Stimulated activated CD4-positive, alpha-beta T cell treated with anti-CD3 and anti-CD28 coated beads, Interleukin-15, amount 100 ng/mL, for 24 hours (primary cell): ENCODE measurements at places on chromosomes 2 and 18.

GRCh38 chr2:233841183-233841582 is 13.2 kb downstream of the HJURP start:
- DNase-seq = no peak

DNA sequence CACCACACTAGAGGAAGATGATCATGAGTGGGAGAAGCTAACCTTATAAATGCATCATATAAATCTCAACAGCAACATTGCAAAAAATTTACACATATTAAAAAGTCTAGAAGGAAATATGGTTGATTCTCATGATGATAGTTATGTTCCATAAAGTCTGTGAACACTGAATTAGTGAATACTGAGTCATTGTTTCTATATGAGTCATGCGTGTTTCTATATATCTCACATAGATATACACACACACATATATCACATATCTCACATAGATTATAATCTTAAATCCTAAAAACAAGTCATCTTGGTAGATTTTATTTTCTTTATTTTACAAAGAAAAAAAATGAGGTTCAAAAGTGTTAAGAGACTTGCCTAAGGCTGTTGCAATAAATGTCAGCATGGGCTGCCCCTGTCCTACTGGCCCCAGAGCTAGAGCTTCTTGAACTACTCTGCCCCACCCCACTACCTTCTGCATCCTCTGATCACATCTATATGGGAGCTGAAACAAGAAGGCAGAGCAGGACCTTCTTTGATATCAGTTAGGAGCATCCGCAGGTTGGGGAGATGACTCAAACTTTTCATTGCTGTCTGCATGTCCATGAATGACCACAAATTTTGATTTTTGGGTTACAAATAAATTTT is 81.8 kb upstream of the ADAM23 start:
- peak; percentile 34 for DNase-seq

GRCh38 chr2:109715313-109715805 is 78.7 kb upstream of the RGPD5 start:
- no peak for DNase-seq

- no peak for DNase-seq
Measured at GRCh38 chr2:55395724-55396605, 23.7 kb downstream of the CCDC88A start.

GRCh38 chr2:130987519-130988425 is 105.5 kb downstream of the FAM168B start:
- DNase-seq = no peak

GRCh38 chr2:44715671-44716081 is 225.8 kb upstream of the SIX3 start:
- DNase-seq = no peak

- DNase-seq = no peak
Measured at GRCh38 chr2:68434981-68435380, 32.1 kb downstream of the FBXO48 start.

DNA sequence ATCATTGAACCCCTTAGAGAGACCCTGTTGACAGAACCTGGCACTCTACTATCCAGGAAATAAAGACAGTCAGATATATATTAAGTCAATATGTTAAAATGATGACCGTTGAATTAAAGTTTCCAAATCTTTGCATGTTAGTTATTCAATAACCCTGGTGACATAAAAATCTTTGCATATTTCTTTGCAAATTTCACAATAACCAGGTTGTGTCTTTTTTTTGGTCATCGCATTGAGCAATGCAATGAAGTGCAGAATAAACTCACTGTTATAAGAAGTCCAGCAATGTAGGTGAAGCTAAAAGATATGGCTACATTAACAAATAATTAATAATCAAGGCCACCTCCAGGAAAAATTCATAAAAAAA is 596.9 kb downstream of the NYAP2 start:
- no peak for DNase-seq

DNA sequence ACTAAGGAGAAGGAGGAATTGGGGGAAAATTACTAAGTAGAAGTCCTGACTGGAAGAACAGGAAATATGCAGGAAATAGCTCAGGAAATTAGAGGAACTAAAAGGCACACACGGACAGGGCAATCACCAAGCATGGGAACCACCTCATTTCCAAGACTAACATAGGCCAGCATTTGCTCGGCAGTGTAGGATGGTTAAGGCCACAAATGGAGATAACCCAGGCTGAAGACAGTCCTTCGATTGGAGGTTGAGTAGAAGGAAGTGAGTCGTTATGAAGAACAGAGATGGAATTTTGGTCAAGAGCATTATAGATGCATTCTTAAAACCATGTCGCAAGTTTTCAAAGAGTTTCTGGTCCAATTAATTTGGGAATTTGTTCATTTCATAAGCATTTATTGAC is 401.4 kb downstream of the ALK start:
- DNase-seq = no peak

GRCh38 chr2:120477831-120478481 is 132.0 kb downstream of the INHBB start:
- DNase-seq = no peak

GRCh38 chr2:179825494-179825893 is 35.9 kb downstream of the ZNF385B start:
- no peak for DNase-seq

DNA sequence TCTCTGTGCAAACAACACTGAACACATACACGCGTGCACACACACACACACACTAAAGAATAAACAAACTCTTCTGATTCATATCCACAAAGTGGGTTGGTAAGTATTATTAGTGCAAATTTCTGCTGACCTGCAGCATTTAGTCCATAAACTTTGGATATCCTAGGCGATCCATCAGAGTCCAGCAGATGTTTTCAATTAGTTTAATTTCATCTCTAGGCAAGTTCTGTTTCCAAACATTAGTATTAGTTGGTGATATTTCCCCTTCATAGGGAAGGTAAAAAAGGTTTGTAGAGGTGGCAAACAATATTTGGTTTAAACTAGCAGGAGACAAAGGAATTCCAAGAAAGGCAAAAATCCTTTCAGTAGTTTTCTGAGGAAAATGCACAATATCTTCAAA is 5.7 kb downstream of the DSEL start:
- no peak for DNase-seq

- no peak for DNase-seq
Measured at GRCh38 chr2:100200985-100201384, 58.6 kb upstream of the AFF3 start.

DNA sequence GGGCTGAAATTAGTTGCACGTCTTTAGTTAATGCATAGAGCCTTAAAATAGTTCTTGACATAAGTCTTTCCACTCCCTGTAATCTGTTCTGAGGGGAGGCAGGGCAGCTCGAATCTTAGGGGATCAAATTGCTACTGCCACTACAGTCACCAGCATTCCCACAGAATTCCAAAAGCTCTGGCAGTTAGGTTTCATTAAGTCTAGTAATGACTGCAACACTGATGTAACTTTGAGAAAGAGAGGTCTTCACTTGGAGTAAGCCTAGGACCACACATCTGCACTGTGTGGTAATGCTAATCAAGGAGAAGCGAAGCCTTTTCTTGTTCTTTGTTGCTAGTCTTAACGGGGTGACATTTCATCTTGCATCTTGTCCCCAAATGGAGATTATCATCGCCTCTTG is 19.3 kb upstream of the NCK2 start:
- no peak for DNase-seq

DNA sequence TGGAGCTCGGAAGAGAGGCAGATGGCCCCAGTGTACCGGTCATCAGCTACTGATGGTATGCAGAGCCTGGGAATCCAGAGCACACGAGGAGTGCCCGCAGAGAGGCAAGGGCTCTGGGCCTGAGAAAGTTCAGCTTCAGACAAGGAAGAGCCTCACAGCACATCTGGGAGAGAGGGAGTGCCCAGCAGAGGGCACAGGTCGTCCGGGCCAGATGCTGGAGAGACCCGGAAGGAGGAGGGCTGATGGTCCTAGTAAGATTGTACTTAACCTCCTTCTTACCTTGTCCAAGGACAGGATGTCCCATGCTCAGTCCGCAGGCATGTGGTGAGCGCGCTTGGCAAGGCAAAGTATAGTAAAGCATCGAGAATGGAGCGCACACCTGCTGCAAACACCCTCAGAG is 24.4 kb upstream of the CHMP1B start:
- no peak for DNase-seq

GRCh38 chr2:168804214-168804613 is 1.8 kb downstream of the NOSTRIN start:
- DNase-seq = no peak

DNA sequence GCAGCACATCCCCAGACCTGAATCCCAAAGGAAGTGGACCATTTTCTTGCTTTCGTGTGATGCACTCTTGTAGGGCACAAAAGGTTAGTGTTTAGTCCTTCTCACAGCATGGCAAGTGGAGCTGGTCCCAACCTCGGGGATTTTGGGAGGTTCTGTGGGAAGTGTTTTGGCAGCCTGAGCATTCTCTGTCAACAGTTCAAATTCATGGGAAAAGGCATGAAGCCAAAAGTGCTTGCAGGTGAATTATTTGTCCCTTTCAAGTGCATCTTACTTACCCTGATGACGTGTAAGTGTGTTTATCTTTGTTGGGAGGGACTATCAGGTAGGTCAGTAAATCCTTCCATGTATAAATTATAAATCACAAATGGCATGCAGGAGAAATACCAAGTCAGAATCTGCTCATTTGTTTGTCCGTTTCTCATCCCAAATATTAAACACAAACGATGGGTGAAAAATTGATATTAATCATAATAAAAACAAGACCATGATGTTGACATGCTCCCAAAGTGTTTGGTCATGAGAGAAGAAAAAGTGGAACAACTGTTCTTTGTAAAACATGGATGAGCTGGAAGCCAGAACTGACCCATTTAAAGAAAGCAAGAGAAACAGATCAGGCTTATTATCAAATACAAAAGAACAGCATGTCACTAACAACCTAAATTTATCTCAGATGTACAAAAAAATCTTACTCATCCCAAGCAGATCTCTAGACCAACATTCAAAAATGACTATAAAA is 57.6 kb downstream of the EPHA4 start:
- DNase-seq = no peak

DNA sequence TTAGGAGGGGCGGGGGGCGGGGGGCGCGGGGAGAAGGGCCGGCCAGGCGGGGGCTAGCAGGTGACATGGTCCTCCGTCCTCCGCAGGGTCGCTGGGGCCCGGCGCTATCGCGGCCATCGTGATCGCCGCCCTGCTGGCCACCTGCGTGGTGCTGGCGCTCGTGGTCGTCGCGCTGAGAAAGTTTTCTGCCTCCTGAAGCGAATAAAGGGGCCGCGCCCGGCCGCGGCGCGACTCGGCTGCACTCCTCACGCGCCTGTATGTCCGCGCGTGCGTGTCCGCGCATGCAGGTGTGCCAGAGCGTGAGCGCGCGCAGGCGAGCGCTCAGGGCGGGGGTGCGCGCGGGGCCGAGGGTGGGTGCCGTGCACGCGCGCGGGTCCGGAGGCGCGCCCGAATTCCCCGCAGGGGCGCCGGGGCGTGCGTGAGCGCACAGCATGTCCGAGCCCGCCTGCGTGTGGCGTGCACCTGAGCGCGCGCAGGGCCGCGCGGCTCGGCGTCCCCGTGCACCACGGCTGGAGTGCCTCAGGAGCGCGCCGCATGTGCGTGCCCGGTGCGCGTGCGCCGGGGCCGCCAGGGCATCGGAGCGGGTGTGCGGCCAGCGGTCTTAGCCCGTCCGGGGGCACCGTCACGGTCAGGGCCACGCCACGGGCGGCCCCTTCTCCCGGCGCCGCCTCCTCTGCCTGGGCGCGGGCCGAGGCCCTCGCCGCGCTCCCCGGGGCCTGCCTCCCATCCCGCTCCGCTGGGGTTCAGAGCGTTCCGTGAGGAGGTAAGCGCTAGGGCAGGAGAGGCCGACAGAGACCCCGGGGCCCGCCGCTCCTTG is 6.3 kb downstream of the SNORC start:
- DNase-seq = peak; percentile 59

GRCh38 chr2:2109186-2109585 is 221.9 kb downstream of the MYT1L start:
- no peak for DNase-seq

DNA sequence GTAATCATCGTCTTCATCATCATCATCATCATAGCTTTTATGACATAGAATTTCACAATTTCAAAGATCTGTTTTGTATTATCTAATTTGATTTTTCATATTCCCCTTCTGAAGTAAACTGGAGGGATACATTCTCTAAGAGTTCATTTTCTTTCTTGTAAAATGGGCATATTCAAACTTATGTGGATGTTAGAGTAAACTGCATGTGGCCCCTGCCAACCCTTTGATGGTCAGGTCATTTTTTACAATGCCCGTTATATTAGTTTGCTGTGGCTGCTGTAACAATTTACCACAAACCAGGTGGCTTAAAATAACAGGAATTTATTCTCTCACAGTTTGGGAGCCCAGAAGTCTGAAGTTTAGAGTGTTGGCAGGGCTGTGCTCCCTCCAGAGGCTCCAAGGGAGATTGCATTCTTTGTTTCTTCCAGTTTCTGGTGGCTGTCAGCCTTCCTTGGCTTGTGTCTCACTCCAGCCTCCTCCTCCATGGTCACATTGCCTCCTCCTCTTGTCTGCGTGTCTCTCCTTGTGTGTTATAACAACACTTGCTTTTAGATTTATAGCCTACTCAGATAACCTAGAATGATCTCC is 127.5 kb upstream of the MMADHC start:
- no peak for DNase-seq

- no peak for DNase-seq
Measured at GRCh38 chr2:57558312-57558711, 488.3 kb upstream of the VRK2 start.

DNA sequence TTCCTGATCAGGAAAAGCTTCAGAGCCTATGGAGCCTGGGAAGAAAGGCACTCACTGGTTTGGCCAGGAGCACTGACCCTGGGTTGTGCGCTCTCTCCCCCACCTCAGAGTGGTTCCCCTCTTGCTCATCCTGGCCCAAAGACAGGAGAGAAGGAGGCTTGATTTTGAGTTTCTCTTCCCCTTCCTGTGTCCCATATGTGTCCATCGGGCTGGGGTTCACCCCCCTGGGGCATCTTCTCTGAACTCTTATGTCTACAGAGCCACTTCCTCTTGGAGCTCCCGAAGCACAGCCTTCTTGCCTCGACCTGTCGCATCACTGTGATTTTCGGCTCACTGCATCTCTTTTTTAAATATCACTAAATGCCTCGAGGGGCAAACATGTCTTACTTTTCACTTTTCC is 692.3 kb downstream of the RNF144A start:
- DNase-seq = no peak
